ENCODE measurements at places on chromosomes 4 and X.

GRCh38 chrX:134735015-134735414 lies 76.7 kb upstream of the PLAC1 start:
- no peak for DNase-seq

DNA sequence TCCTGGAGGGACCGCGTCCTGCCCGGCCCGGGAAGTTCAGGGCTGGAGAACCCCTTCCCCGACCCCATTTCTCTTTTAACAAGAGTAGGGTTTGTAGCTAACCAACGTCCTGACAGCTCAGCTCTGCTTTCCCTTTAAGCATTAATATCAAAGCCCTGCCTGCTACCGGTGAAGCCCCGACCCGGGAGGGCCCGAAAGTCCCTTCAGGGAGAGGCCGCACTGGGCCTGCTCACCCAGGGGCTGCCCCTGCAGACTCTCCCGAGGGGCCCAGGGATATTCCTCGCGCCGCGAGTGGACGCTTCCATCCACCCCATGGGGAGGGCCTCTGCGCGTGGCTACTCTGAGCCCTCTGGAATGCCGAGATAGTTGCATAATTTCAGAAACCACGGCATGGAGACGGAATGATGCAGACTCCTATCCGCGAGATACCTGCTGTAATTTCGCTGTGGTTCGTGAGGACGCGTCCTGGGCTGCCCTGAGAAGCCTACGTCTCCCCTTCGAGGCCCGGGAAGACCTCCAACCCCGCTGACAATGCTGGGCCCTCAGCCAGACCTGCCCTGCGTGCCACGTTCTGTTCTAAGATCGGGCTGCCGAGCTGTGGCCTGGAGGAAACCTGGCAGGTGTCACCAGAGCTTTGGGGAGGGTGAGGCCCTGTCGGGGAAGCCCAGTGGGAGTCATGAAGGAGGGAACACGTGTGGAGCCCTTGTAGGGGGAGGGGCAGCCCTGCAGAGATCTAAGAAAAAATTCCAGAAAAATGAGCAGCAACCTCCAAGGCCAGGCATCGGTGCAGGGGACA lies 999 bp upstream of the CTBP1 start:
- DNase-seq, result no peak

GRCh38 chrX:51891821-51892551 lies 1.4 kb upstream of the MAGED1 start:
- peak; percentile 2 for DNase-seq

DNA sequence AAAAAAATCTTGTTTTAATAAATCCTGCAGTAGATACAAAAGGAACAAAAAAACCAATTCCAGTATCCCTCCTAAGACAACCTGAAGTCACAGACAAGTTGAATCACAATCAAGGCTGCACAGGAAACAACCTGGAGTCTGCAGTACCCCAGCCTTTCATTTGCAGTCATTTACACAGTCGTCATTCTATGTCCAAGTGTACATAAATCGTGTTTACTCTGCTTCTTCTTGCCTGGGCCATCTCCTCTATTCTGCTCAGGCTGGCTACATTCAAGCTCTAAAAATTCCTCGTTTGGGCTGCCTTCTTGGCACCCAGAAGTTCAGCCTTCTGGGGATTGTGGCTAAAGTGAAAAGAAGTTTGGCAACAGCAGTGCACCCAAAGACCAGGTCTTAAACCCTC lies 37.8 kb downstream of the NALF2 start:
- no peak for DNase-seq

- DNase-seq, result no peak
Measured at GRCh38 chr4:86558797-86559196, 35.3 kb upstream of the PTPN13 start.

- no peak for DNase-seq
Measured at GRCh38 chr4:102579794-102580462, 78.8 kb downstream of the NFKB1 start.

- peak; percentile 93 for DNase-seq
Measured at GRCh38 chr4:145732895-145733880, 53.2 kb downstream of the C4orf51 start.

DNA sequence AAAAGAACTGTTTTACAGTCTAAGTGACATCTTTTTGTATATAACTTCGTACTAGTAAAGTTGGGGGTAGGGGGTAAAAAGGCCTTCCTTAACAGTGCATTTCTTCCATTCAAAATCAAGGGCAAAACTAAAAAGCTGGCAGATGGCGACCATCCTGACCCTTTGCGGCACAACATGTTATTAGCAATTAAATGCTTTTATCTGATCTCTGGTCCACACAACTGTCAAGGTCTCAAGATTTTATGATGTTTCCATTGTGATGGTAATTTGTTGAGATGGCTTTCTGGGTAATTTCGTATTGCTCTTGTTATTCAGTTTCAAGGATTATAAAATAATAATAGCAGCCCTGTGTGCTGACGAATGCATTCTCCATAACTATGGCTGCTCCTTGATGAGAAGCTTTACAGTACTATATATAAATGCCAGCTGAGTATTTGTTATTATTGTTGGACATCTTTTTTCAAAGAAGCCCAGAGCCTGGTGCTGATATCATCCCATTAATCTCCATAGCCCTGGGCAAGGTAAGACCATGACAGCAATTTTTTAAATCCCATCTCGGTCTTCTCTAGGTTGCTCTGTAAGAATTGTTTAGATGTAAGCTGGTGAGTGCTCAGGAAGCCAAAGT lies 89.5 kb downstream of the CBR4 start:
- no peak for DNase-seq

DNA sequence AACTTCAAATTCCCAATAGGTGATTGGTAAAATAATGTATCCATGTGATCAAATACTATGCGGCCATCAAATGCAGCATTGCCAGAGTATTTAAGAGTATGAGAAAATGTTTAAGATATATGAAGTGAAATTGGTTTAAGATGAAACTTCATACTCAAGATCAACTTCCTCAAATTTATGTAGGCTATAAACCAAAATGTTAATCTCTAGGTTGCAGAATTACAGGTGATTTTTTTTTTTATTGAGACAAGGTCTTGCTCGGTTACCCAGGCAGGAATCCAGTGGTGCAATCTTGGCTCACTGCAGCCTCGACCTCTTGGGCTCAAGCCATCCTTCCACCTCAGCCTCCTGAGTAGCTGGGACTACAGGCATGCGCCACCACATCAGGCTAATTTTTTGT lies 25.3 kb downstream of the ACSL4 start:
- DNase-seq, result no peak

DNA sequence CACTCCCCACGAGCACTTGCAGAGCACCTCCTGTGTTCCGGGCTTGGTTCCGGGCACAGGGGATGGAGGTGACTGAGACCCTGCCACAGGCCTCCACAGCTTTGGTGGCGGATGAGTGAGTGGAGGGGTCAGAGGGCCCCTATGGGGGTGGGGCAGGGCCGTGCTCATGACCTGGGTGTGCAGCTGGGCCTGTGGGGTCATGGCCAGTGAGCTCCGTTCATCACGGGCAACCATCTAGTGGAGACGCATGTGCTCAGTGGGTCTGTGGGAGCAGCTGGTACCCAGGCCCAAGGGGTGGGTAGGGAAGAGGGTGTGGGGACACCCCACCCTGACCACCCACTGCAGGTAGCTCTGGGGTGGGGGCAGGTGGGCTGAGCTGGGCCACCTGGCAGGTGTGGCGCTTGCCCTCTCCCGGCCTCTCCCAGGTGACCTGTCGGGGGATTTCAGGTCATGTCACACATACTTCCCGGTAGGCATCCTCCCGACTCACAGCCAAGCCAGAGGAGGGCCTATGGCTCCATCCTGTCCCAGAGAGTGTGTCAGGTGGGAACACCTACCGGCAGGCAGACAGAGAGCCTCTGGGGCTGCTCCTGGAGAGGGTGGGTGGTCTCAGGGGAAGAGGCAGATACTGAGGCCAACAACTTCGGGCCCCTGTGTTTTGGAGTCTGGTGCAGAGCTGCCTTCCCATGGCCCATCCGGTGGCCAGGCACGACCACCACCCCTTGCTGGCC lies 3.6 kb downstream of the PSAPL1 start:
- no peak for DNase-seq

DNA sequence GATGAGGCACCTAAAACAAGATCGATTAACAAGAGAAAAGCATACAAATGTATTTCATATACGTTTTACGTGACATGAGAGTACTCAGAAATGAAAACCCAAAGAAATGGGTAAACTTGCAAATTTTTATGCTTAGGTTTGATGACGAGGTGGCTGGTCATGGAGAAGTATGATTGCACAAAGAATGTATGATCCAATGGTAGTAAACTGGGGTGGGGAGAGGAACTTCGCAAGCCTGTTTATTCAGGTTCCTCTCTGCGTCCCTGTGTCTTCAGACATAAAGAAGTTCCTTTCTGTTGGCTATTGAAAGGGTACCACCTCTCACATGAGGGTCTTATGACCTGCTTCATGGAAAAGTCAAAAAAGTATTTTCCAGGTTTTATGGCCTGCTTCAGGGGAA lies 309.2 kb downstream of the BCOR start:
- no peak for DNase-seq

DNA sequence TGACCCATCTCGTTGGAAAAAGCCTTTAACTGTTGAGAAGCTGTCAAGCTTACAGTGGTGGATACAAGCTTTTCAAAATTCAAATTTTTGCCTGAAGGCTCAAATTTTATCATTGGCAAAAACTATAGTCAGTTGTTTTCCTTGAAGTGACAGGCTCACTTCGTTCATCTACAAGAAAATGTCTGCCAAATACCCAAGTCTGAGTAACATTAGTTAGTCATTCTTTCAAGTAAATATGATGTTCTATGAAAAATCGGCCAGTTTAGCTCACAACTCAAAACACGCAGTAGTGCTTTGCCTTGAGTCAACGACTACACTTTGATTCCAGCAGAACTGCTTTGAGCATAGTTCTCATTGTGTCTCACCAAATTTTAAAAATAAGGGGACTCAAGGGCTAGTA lies 170.3 kb upstream of the MAMLD1 start:
- DNase-seq, result no peak

DNA sequence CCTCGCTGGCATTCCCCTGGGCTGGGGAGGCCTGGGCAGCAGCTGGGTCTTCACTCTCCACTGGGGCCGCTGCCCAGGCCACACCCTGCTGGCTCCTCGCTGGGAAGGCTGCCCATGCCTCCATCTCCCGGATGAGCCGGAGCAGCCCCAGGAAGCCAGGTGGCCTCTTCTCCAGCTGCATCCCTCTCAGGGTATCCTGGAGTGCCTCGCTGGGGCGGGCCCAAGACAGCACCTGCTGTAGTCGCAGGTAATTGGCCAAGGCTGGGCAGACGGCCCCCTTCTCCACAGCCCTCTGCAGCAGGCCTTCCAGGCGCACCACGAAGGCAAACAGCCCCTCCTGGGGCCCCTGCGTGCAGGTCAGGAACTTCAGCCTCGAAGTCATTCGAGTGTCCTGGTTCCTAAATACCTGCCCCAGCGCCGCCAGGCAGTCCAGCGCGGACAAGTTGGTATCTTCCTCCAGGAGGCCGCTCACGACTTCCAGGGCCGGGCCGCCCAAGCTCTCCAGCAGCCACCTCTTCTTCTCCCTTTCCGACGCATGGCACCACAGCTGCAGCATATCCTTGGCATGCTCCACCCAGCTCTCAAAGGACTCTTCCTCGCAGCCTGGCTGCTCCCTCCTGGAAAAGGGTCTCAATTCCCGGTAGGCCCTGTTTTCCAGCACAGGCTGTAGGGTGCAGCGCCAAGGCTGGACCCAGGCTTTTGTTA lies 3.7 kb downstream of the PNMA6E start:
- DNase-seq, result no peak

DNA sequence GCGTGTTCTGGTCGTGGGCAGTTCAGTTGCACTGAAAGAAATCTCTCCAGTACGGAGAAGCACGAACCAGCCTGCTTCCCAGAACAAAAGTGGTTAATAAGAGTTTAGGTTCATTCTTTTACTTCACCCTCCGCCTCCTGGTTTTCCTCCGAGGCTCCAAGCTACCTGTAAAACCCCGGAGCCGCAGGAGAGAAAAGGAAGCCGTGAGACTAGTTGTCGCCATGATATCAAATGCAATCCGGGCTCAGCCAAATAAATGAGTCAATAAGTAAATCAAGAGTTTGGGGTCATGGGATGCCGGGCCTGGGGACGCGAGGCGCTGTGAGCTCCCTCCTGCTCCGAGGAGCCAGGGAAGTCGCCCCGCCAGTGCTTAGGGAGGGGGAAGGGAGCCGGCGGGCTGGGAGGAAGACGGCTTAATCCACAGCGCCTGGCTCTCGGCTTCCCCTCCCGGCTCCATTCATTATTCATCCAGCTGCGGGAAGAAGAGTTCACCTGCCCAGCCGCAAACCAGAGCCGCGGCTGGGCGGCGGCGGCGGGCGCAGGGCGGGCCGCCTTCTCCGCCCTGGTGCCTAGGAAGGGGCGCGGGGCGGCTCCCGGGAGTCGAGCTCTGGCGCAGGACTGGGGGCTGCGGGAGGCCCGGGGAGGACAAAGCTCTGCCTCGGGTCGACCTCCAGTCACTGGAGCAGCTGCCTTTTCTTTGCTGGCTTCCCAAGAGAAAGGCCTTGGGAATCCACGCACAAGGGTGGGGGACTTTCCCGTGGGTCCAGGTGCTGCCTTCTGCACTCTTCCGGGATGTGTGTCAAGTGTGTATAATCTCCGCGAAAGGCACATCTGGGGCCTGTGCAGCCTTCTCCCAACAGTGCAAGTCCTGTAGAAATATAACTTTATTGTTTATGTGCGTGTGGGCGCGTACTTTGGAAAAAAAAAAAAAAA lies 1.7 kb downstream of the FRAS1 start:
- DNase-seq, result no peak

DNA sequence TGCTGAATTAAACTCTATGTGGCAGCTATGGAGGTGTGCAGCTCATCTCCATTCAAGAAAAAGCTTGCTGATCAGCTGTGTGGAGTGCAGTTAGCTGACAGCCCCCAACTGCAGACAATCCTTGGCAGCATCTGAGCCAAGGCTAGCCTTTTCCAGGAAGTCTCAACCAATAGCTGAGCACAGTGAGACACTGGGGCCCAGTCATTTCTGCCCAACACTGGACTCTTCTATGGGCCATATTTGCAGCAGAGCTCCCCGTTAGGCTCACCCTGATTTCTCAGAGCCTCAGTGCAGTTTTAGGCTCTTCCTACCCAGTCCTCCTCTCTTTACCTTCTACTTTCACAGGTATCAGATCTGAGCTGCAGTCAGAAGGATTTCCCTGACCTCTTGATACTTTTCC lies 12.9 kb downstream of the DDX53 start:
- no peak for DNase-seq

DNA sequence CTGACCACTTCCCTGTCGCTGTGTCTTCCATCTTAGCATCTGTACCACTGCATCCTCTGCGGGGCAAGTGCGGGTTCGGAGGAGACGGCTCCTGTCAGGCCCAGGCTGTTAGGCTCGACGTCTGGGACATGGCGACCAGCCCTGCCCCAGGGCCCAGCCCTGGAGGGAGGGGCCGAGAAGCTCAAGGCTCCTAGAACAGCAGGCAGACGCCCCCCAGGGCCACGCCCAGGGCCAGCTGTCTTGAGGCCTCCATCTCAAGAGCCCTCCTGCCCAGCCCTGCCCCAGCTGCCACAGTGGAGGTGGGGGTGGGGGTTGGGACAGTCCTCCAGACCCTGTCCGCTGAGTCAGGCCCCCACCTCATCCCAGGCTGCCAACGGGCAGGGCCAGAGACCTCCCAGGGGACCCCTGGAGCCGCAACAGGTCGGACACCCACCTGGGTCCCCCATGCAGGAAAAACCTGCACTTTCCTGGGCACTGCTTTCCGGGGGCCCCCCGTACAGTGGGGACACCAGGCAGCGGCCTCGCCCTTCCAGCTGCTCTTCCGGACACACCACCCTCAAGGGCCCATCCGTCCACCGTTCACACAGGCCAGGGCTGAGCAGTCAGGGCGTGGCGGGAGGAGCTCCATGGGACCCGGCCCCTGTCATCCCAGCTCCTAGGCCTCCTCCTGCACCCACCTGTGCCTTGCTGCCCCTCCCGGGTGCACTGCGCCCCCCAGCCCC lies 83.1 kb downstream of the FAM53A start:
- DNase-seq, result no peak

GRCh38 chr4:102642631-102643298 lies 118.0 kb downstream of the MANBA start:
- DNase-seq, result no peak

All from hippocampal formation (tissue), 2 donors.